ENCODE measurements at places on chromosomes 1 and 21.
A peak's percentile ranks its signal among the peaks of the same experiment; 100 is the strongest.

GRCh38 chr1:193265716-193266115, 79.3 kb upstream of the B3GALT2 start:
- no peak for DNase-seq

DNA sequence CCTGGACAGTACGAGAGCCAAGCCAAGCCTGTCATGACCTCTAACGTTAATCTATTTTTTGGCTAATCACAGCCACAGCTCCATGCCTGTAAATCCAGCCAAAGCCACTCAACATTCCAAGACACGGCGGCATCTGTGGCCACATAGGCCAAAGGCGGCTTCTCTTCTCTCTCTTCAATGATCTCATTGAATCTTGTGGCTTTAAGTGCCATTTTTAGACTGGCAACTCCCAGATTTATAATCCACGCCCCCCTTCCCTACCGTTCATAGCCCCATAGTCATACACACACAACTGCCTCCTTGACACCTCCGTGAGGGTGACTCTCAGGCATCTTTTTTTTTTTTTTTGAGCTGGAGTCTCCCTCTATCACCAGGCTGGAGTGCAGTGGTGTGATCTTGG, 5.7 kb upstream of the SELENON start:
- DNase-seq, result no peak

DNA sequence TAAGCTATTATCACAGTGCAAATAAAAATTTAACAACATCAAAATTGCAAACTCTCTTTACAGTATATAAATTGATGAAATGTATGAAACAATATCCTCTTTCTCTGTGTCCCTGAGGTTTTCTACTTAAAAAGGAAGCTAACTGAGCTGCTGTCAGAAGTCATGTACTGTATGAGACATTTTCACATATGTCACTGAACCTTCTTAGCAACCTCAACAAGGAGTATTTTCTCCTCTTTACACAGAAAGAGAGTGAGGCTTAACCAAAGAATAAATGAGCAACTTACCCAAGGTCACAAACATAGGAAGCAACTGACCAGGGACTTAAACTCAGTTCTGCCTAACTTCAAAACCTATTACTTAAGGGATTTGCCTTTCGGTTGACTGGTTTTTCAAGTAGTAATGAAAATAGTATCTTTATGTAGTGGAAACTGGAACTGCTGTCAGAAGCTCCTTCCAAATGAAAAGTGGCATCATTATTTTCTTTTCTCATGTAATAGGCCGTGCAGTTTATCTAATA, 288.9 kb downstream of the LRRIQ3 start:
- no peak for DNase-seq

DNA sequence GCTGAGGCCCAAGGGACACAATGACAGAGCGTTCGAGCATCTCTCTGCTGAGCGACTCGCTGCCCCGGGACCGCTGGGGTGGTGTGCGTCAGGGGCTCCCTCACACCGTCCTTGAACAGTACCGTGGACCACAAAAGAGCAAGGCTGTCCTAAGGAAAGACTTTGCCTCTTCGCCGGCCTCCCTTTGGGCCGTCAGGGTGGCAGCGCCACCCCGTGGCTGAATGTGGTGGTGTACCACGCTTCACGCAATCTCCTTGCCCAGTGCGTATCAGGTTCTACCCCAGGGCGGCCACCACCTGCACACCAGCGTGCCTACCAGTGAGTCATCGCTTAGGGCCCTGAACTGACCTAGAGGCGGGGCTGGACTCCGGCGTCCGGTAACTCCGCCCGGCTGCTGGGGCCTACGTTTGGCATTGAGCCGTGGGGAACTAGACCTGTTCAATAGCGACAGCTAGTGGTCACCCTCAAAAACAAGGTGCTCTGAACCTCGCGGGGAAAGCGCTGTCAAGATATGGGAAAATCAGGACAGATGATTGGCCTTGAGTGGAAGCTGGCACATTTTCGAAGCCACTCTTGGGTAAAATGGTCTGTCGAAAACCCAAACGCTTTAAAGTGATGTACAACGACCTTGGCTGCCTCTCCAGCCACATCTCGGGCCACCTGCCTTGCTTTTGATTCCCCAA, 8.1 kb upstream of the TRAF3IP3 start:
- peak; percentile 95 for DNase-seq

DNA sequence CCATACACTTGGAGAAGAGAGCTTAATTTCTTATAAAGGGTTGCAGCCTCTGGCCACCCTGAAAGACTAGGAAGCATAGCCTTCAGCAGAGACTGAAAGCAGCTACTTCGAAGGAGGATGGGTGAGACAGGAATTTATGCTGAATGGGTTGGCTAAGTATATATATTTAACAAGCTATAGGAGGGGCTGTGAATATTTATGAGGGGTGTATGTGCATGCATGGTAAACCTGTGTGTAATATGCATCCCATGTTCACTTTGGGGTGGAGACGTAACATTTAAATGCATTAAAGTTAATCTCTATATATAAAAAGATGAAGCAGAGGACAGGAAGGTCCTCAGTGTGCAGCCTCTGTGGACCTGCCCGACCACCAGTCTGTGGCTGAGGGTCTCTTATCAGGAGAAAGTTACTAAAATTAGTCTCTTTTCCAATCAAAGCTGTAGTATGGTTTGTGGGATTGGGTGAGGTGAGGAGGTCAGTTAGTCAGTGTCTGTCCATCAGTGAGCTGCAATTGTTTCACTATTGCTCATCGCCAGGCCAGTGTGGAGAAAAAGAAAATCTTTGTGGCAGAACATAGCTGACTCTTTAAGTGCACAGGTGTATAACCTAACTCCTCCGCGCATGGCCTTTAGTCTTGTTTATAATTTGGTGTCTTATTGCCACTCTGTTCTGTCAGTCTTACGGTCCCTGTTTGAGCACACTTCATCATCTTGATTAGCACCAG, 35.4 kb upstream of the DSCAM start:
- DNase-seq, result no peak

DNA sequence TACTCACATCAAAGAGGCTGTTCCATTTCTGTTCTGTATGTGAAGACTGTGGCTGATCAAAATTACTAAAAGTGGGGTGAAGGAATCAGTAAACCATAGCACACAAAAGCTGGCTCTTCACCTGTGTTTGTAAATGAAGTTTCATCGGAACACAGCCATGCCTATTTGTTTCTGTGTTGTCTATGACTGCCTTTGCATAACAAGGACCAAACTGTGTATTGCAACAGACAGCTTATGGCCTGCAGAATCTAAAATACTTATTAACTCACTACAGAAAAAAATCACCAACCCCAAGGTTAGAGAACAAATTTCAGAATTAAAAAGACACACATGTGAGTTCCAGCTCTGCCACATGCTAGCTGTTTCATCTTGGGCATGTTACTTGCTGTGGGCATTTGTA, 163.9 kb downstream of the LYPLAL1 start:
- no peak for DNase-seq

DNA sequence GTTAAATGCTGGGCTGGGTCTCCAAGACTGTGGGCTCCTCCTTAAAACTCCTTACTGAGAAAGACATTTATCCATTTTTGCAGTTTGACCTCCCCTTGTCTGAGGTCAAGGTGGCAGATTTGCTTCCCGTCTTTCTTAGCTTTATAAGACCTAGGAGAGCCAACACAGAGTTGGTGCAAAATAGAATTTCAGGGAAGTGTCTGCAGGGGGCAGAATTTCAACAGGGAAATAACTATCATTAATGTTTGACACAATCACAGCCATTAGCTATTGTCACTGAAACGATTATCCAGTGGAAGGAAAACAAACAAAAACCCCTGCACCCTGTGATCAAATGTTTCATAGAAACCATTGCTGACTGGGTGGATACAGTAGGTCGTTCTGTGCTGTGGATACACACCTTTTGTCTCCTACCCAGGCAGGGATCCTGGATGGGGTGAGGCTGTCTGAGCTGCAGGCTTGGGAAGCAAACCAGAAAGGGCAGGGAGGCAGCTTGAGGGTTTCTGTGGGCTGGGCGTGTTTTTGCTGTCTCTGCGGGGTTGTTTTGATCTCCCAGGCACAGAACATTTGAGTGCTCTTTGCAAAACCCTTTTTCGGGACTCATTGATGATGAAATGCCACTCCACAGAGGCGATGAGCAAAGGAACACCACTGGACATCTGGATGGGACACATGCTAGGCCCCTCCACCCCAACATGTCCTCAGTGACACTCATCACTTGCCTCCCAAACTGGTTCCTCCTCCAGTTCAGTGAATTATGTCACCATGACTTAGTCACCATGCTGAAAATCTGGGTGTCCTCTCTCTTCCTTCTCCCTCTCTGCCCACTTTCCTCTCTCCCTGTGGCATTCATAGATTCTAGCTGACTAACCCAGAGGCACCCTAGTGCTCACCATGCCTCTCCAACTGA, 94.2 kb upstream of the SERBP1 start:
- DNase-seq, result no peak

DNA sequence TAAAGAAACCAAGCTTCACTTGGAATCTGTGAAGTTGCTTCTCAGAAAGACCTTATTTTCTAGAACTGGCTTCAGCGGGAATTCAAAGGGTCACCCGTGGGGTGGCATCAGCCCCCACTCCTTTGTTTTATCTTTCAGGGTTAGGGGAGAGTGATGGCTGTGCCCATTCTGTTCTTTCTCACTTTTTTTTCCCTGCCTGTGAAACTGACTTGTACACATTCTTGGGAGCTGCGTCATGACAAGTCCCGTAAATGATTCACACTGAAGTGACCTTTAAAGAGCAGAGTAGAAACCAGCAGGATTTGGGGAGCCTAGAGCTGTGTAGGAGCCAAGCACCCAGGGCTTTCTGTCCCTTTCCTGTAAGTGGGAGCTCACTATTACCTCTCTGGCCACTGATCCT, 43.8 kb downstream of the SLC44A3 start:
- no peak for DNase-seq

GRCh38 chr1:230170153-230170547, 103.1 kb downstream of the GALNT2 start:
- no peak for DNase-seq

Data from stimulated activated naive B cell treated with anti-CD40 and anti-IgM and Interleukin-4, amounts not matched to agents 10 μg/mL and 1 μg/mL and 100 μg/mL, for 72 hours (primary cell).